ENCODE measurements at places on chromosomes 4 and X.

DNA sequence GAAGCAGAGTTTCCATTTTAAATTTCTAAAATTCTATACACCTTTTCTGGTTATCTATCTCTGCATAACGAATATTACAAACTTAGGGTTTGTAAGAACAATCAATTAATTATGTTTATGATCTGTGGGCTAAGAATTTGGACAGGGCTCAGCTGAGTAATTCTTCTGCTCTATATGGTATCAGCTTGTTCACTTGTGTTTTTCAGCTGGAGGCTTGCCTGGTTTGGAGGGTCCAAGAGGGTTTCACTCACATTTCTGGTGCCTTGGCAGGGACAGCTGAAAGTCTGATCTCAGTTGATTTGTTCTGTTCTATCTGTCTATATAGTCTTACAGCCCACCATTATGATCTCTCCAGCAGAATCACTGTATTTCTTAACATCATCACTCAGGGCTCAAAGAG, 57.8 kb upstream of the ADGRA3 start:
- DNase-seq, result no peak

GRCh38 chrX:72304877-72305276, 837 bp downstream of the CITED1 start:
- DNase-seq, result no peak

GRCh38 chr4:114658179-114658578, 59.6 kb downstream of the UGT8 start:
- DNase-seq, result no peak

GRCh38 chr4:38678078-38678477, 14.1 kb downstream of the KLF3 start:
- DNase-seq, result no peak

Data from hypothalamus (tissue), 51 donors.